ENCODE measurements at places on chromosomes 11 and 22.

GRCh38 chr11:1083621-1084551, 9.2 kb downstream of the MUC2 start:
- DNase-seq = no peak

GRCh38 chr11:33703788-33704187, 3.2 kb upstream of the C11orf91 start:
- DNase-seq = no peak

GRCh38 chr11:100578831-100579311, 108.2 kb upstream of the ARHGAP42 start:
- DNase-seq = no peak

- no peak for DNase-seq
These were observed 536.6 kb downstream of the SOX6 start for GRCh38 chr11:15819679-15820286.

GRCh38 chr11:59206635-59207034, 6.1 kb downstream of the MPEG1 start:
- no peak for DNase-seq

DNA sequence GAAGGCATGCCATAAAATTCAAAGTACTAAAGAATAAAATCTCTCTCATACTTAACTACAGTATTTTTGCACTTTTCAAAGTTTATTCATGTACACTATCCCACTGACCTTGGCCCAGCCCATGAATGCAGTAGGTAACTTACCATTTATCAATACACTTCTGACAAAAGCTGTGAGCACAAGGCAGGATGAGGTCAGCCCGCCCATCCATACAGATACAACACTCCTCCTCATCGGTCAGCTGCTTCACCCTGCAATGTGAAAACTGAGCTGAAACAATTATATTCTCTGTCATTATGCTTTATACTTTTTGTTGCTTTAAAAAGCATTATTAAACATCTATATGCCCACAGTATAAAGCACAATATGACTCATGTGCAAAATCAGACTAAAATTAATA, 22.1 kb downstream of the RNF141 start:
- DNase-seq = no peak

All from left forelimb (tissue), 1 donor.